ENCODE measurements at places on chromosomes 7 and 10.

- DNase-seq, result no peak
Observed at GRCh38 chr7:54339073-54339472, 203.1 kb upstream of the VSTM2A start.

GRCh38 chr10:47289921-47290320 lies 10.1 kb upstream of the GDF10 start:
- no peak for DNase-seq

GRCh38 chr10:25465582-25466372 lies 291.0 kb downstream of the GPR158 start:
- DNase-seq, result no peak

- DNase-seq, result no peak
Observed at GRCh38 chr10:72063703-72064391, 24.5 kb downstream of the SPOCK2 start.

- DNase-seq, result no peak
Observed at GRCh38 chr10:130351466-130352290, 215.5 kb downstream of the GLRX3 start.

DNA sequence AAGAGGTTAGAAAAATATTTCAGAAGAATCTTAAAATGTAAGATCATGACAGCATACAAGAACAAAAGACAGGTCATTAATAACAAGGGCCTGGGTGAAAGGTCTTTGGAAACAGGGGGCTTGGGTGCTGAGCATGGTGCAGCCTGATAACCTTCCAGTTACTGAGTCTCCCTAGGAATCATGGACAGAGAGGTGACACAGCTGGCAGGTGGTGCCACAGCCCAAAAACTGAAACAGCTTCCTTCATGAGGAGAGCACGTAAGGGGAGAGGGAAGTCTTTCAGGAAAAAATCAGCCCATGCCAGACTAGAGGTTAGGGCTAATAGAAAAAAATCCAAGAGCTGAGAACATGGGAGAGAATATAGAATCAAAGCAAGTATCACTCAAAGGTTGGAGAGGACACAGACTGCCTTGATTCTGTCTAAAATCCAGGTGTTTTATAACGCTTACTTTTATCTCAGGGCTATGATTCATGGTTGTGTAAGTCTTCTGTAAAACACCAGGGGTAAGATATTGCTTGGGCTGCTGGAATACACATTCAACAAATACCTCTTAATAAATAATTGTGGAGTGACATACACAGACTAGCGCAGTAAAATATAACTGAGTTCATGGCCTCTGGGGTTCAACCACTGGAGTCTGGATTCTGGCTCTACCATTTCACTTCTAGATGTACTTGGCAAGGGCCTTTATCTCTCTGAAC lies 88.1 kb downstream of the SEMA3C start:
- no peak for DNase-seq

DNA sequence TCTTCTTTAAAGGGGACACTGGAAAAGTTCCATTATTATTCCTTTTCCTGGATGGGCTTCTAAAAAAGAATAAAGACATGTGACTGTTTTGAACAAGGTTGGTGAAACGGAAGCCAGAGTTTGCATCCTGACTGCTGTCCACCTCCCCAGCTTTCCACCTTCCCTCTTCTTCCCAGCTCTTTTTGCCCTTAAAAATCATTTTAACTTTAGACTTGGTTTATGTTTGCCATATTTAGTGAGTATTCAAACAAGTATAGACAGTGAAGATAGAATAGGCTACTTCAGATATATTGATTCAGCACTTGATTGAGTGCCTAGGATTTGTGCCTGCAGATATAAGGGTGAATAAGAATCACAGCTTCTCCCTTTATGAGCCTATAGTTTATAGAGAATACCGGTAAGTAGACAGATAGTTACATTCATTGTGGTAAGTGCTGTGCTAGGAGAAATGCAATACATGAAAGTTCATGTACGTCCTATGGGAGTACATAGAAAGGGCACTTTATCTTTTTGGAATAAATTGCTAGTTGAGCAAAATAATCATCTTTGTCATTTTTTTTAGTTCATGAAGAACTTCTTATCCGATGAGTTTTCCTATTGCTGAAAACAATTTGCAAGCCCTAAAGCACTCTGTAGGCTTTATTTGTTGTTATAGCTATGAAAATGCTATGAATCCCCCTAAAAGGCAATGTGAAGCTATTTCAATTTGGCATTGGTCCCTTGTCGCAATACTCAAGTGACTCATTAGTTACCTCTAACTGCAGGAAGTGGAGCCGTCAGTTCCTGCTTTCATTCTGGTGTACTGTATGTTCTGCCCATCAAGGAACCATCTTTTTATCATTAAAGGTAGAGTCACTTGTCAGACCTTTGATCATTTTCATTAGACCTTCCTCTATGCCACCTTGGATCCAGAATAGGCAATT lies 57.2 kb upstream of the STRIP2 start:
- no peak for DNase-seq

- DNase-seq, result no peak
Observed at GRCh38 chr10:98420786-98421185, 5.8 kb upstream of the PYROXD2 start.

GRCh38 chr10:56296618-56297017 lies 64.4 kb downstream of the ZWINT start:
- DNase-seq, result no peak

- no peak for DNase-seq
Observed at GRCh38 chr10:71920540-71921323, 43.5 kb upstream of the CHST3 start.

- no peak for DNase-seq
Observed at GRCh38 chr7:4561795-4562194, 120.3 kb upstream of the FOXK1 start.

DNA sequence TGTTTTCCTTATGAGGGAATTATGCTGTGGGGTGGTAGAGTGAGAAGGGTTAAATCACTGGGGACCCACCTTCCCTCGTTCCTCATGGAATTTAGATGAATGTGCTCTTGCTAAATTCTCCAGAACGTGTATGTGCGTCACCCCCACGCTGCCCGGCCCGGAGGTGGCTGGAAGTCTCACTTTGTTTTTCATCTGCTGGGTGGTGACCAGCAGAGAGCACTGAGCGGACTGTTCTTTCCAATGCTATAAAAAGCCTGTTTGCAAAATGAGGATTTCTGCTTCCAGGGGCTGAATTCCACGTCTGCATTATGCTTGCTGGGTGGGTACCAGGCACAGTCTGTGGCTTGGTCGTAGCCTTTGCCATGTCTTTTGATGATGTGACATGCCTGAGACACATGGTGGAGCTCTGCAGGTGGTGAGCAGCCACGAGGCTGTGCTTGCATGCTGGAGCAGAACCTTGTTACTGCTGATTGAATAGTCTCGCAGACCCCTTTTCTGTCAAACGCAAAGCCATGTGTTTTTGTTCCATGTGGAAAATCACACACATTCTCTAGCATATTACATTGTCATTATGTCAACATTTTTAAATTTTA lies 31.9 kb upstream of the INSYN2A start:
- no peak for DNase-seq

DNA sequence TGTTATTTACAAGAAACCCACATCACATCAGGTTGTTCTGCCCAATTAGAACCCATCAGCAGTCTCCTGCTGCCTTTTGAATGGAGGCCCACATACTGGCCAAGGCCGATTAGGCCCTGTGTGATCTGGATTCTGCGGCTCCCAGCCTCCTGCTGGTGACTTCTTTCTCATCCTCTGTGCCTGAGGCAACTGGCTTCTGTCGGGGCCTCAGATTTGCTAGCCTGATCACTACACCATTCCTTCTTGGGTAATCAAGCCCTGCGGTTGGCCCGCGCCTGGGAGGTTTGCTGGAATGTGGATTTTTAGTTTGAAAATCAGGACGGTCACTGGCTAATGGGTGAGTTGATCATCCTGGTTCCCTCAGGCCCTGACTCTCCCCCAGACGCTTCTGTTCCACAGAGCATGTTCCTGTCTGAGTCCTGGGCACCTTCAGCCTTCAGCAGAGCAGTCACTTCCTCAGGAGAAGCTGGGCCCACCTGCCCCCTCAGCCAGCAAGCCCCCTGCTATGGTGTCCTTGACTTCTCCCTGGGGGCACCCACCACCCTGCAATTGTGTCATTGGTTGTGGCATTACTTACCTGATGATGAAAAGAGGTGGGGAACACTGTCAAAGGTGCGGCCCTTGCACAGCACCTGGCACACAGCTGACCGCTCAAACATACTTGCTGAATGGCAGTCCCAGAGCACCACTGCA lies 207.6 kb downstream of the PHTF2 start:
- DNase-seq, result no peak

DNA sequence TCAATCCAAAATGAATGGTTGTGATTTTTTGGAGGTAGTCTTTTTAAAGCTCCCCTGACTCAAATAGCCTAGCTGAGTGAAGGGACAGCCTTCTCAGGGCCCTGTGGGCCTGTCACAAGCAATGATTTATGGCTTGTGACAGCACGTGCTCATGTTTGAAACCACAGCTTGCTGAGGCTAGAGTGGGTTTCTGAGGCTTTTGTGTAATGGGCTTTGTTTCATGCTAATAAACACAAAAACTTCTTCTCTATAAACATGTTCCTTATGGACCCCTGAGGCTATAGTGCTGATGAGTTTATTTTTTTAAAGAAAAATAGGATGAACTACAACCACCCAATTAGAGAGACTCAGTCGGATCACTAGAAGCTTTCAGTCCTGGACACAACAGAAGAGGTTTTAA lies 36.1 kb upstream of the BET1 start:
- no peak for DNase-seq

GRCh38 chr7:150988230-150989226 lies 2.3 kb upstream of the NOS3 start:
- peak; percentile 49 for DNase-seq

- DNase-seq, result no peak
Observed at GRCh38 chr7:100000239-100000638, 15.2 kb upstream of the ZKSCAN1 start.

DNA sequence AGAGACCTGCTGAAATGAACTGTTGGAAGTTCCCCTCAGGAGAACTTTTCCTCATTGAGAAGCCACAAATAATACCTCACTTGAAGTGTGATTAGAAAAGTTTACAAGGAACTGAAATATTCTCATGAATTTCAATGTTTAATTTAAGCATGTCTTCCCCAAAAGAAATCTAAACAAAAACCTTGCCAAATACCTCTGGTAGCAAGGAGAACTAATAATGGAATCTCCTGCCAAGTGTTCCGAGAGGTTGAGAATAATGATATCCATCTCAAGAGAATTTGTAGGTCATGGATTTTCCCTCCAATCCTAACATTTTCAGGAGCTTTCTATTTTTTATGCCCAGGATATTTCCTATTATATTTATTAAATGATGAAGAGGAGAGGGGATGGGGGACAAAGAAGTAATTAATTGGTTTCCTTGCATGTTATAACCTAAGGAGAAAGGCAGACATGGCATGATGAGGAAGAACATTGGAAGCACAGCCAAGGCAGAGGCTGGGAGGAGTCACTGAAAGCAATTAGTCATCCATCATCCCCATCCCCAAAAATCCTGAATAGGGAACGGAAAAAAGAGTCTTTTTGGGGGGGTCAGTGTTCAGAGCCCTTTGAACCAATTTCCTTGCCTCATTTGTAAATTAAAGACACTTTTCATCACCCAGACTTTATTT lies 93.6 kb upstream of the IL6 start:
- DNase-seq, result no peak

DNA sequence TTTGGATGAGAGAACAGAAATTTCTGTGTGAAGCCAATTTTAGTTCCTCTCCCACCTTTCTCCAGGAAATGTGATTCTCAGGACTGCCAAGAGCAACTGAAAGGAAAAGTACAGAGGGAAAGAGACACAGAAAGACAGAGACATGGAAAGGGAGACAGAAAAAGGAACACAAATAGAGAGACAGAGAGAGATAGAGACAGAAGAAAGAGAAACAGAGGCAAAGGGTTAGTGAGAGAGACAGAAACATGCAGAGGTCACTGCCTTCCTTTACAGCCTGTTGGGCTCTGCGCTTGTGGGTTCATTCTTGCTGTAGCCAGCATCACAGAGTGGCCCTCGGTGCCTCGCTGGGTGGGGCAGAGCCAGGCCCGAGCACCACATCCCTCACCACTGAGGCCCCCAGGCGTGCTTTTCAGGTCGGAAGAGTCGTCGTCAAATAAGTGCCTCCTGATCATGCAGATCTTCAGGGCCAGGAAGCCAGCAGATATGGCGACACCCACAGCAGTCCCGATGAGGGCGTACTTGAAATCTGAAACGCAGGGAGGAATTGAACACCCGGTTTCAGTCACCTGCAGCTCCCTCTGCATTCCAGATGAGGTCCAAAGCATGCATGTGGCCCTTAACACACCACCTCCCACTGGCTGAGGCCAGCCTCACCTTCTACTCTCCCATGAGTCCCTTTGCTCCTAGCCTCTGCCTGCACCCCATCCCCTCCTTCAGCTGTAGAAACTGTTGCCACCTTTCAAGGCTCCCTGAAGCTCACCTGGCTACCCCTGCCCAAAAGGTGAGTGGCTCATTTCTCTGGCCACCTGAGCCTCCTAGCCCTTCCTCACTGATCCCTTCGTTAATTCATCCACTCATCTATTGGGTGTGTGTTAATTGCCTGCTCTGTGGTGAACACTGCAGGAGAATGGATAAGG lies 21.4 kb downstream of the TMEM273 start:
- DNase-seq, result no peak

- no peak for DNase-seq
Observed at GRCh38 chr10:344582-345200, 209.4 kb downstream of the ZMYND11 start.

GRCh38 chr10:58588673-58589265 lies 76.1 kb downstream of the BICC1 start:
- no peak for DNase-seq

DNA sequence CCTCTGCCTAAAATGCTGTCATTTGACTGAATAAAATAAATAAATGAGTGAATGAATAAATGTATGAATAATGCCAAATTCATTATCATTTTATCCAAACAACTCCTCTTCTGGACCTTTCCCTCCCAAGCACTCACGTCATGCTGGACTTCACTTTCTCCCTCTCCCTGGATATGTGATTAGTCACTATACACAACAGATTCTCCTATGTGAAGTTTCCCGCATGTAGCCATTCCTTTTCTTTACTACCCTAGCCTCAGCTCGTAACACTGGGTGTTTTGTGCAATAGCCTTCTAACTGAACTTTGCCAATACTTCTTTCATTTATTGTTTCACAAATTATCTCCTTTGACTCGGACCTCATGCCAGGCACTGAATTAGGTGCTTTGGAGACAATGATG lies 87.6 kb upstream of the IL6 start:
- DNase-seq, result no peak

GRCh38 chr10:28669227-28670173 lies 7.8 kb upstream of the BAMBI start:
- no peak for DNase-seq

- DNase-seq, result peak; percentile 12
Observed at GRCh38 chr10:119651514-119652360, 557 bp downstream of the BAG3 start.

- DNase-seq, result no peak
Observed at GRCh38 chr7:100966542-100967291, 2.6 kb upstream of the MUC12 start.

All from T-helper 1 cell (primary cell).